NCI-H1694 (cell line): ENCODE measurements at places on chromosomes 2 and 18.

DNA sequence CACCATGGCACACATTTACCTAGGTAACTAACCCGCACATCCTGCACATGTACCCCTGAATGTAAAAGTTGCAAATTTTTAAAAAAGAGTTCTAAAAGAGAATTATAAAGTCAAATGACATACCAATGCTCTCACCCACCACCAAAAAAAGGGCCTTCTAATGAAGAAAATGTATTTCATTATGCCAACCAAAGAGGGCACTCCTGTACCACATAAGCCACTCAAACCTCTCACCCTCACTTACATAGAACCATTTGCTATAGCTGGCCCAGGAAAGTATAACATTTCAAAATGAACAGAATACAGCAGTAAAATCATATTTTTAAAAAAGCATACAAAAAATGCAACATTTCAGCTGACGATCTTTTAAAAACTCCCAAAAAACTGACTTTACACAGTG lies 241.5 kb upstream of the PKDCC start:
- DNase-seq = no peak

- no peak for DNase-seq
These were observed 195.7 kb downstream of the MTCL1 start for GRCh38 chr18:8901019-8901418.

DNA sequence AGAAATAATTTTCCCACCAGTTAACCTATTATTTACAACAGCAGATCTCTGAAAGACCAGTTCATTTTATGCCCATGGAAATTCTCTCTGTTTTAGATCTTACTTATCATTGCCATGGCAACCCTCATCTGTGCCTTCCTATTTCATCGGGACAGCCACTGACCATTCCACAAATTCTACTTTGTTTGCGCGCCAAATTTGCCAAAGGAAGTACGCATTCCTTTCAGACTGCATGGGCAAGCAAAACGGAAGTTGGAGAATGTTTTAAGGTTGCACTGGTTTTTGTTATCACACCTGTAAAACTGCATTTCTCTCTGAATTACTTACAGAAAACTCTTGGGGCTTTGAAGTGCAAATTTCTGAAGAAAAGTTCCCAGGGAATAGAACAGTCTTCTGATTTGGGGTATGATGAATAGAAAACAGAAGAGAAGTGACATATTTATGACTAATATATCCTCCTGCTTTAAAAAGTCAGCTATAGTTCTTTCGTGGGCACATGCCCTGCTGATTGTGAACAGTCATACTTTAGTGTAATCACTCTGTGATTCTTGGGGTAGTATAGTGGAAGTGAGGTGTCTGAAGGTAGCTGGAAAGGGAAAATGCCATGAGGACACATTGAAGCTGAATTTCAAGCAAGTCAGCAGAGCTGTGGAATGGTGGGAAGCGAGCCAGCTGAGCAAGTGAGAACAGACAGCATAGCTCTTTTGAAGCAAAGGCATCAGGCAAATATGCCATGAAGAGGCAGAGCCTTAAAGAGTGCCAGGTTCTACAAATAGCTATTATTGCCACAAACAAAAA lies 20.9 kb downstream of the NETO1 start:
- peak; percentile 4 for DNase-seq

GRCh38 chr2:173739006-173739405 lies 226.2 kb downstream of the SP3 start:
- DNase-seq = no peak

DNA sequence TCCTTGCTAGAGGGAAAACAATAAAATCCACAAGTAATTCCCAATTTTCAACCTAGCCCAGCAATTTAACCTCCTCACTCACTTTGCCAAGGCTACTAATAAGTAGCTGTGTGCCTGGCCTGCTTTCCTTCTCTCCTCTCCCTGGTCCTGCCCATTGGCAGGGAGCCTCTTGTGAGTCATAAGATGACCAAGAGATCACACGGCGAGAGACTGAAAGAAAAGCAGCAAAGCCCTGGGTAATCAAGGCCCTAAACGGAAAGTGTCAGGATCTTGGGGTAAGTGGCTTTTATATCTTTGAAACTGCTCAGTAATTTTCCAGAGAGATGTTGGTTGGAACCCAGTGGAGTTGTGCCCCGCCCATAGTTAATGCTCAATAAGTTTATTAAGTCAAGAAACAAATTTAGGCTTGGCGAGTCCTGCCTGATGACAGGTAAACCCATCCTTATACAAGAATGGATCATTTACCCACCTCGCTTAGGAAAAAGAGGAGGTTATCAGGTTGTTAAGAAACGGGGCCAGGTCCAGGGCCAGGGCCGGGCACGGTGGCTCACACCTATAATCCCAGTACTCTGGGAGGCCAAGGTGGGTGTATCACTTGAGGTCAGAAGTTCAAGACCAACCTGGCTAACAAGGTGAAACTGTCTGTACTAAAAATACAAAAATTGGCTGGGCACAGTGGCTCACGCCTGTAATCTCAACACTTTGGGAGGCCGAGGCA lies 10.0 kb upstream of the ADAM17 start:
- DNase-seq = no peak

DNA sequence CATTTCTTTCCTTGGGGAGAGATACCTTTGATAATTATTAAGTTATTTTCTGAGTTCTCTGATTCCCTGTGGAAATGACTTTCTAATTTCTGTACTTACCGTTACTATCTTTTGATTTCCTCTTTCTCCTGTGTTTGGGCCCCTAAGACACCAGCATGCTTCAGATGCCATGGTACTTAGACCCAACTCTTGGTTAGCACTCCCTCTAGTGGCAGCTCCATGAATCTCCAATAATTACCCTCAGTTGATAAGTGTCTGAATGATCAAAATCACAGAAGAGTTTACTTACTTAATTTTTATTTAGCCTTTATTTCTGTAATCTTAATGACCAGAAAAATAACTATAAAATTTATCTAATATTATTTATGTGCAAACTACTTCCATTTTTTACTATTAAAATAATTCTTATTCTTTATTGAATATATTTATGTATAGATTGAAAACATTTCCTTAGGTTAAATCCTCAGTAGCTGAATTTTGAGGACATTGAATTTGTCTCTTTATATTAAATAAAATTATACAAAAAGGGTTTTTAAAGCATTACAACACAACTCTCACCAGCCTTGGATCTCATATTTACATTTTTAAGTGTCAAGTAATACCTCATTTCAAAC lies 300.4 kb downstream of the KCNS3 start:
- peak; percentile 67 for DNase-seq

DNA sequence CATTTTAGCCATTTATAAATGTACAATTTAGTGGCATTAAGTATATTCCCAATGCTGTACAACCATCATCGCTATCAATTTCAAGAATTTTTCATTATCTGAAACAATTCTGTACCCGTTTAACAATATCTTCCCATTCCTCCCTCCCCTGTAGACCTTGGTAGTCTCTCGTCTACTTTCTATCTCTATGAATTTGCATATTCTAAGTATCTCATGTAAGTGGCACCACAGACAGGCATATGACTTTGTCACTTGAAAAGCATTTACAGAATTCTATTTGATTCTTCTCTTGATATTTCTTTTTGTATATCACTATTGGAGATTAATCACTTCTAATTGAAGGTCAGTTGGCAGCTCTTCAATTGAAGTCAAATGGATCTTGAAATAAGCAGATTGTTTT lies 48.0 kb downstream of the CCDC138 start:
- DNase-seq = no peak

DNA sequence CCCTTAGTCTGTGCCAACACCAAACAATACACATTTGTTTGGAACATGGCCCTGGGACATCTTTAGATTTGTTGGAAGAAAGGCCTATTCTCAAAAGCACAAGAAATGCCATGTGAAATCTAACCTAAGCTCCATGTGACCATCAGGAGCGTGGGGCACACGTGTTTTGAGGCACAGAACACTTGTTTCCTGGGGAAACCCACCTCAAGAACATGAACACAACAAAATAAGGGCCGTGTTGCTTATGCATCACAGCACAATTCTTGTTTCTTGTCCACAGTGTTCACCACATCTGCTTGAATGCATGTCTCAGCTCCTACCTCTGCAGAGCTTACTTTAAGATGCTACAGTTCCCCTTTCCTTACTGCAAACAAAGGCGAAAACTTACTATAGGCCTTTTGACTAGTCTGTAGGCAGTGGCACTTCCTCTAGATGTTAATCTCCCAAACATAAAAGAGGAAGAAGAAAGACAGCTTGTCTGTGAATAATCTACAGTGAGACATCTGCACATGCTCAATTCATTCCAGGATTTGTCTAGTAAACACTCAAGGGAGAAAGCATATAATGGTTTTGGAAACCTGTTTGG lies 165.0 kb downstream of the ANKRD44 start:
- no peak for DNase-seq

- no peak for DNase-seq
These were observed 21.5 kb upstream of the REEP1 start for GRCh38 chr2:86358957-86359356.

DNA sequence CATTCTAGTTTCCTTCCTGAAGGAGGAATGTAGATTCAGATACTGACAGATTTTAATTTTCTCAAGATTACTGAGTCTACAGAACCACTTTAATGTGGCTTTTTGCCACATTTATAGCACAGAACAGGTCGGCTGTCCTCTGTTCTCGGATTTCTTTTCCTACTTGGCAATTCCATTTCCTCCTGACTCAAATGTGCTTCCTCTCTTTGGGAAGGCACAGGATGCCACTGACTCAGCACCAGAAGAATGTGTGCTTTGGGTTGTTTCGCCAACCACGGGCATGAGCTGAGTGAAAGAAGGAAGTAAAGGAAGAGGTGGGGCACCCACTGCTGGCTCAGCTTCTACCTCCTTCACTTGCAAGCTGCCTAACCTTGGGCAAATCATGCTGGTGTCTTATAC lies 970.6 kb upstream of the ACVR2A start:
- DNase-seq = no peak

GRCh38 chr2:46796843-46797625 lies 118.6 kb downstream of the MCFD2 start:
- DNase-seq = no peak

DNA sequence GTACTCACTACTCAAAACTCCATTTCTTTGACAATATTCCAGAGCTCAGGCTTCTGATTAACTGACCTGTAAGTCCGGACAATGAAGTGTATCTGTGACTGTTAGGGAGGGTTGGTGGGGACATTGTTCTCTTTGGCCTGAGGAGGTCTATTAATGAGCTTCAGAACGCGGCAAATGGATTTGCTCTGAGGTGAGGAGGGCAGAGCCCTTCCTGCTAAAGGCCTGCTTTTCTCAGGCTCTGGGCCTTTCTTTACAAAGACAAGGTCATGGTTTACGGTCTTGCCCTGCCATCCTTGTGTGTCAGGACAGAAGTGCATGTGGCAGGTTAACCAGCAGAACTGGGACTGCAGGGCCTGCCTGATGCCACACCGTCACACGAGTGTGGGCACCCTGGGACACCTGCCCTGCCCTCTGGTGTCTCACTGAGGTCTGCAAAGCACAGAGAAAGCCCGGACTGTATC lies 7.2 kb downstream of the ALKAL2 start:
- DNase-seq = no peak

DNA sequence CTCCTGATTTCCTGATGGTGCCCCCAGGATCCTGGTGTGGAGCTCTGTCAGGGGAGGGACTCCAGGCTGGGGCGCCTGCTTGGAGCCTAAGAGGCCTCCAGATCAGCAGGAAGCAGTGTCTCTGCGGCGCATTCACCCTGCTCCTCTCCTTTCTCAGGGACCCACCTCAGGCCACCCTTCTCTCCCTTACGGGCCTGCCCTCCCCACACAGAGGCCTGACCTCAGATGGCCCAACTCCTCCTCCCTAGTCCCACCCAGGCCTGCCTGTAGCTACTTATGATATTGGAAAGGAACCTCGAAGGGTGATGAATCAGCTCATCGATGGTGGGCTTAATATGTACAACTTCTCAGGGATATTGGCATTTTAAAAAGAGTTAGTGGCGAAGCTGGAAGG lies 10.6 kb downstream of the TMEM37 start:
- DNase-seq = no peak

GRCh38 chr2:216585441-216585840 lies 47.8 kb upstream of the IGFBP2 start:
- no peak for DNase-seq

DNA sequence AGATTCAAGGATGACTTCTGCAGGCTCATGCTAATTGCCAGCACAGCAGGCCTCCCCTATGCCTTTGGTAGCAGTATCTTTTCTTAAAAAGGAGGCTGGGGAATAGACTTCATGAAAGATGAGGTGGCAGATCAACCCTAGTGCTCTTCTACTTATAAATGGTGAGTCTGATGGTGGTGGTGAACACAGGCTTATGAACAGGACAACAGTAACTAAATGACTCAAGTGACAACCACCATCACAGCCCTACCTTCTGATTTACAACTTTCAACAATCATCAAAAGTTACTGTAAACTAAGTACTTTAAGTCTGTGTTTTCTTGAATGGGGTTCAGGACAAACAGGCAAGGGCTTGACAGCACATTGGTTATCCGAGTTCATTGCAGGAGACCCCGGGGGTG lies 39.3 kb downstream of the PAIP2B start:
- DNase-seq = no peak

- DNase-seq = no peak
These were observed 621.2 kb downstream of the DCDC2C start for GRCh38 chr2:4324531-4324930.

GRCh38 chr2:219645631-219646527 lies 18.4 kb downstream of the SLC4A3 start:
- DNase-seq = no peak

DNA sequence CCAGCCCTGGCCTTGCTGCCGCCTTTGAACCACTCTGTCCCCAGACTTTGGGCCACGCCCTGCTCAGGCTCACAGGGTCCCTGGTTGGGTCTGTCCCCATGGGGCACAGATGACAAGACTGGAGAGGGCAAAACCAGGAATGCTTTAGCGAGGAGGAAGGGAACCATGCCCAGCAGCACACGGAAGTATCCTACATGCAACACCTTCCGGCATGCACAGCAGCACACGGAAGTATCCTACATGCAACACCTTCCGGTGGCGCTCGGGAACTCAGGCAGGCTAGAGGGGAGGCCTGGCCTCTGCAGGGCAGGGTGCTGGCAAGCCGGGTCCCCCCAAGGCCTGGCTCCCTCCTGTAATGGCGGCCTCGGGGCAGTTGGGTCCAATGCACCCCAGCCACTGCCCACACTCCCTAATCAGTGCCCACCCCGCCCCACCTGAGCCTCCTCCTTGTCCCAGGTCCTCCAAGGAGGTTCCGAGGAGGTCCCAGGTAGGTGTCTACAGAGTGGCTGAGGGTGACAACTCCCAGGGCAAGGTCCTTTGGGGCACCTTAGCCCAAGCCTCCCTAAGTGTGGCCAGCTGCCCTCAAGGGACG lies 33.6 kb upstream of the SNED1 start:
- no peak for DNase-seq

GRCh38 chr2:207716056-207716455 lies 4.6 kb downstream of the CCNYL1 start:
- no peak for DNase-seq
